ENCODE measurements at places on chromosomes 1 and 21.

- DNase-seq: no peak
Observed at GRCh38 chr1:106600626-106601025, 455.8 kb upstream of the PRMT6 start.

- no peak for DNase-seq
Observed at GRCh38 chr1:93081716-93082115, 2.6 kb downstream of the MTF2 start.

- peak; percentile 9 for DNase-seq
Observed at GRCh38 chr1:25117233-25117823, 115.0 kb downstream of the SYF2 start.

DNA sequence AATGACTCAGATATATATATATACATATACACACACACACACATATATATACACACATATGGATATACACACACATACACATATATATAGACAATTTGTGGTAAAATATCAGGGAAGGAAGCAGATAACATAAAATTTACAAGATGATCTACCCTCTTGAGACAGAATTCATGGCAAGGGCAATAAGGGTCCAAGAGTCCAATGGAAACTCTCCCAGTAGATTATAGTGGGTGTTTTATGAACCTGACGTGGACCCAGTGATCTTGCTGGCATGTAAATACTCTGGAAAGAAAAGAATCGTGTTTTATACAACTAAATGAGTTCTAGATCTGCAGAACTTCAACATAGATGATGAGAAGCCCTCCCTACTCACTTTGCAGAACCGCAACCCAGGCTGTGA lies 49.3 kb downstream of the DENND1B start:
- DNase-seq: no peak

DNA sequence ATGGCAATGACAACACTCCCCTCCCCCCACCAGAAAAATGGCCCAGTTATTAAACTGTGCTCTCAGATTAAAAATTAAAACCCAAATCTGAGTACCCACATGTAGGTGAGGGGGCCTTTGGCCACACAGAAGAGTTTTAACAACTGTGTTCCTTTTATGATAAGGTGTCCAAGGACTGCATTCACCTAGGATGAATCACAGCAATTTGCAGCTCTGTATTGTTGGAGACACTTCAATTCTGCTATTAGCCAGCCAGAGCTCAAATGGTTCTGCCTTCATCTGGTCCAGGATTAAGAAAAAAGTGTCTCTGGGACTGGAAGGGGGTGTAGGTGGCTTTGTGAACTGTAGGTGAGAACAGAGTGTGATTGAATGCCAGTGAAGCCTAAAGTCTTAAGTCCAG lies 43.3 kb upstream of the DIRAS3 start:
- no peak for DNase-seq

GRCh38 chr1:186999506-186999905 lies 170.8 kb downstream of the PLA2G4A start:
- DNase-seq: no peak

DNA sequence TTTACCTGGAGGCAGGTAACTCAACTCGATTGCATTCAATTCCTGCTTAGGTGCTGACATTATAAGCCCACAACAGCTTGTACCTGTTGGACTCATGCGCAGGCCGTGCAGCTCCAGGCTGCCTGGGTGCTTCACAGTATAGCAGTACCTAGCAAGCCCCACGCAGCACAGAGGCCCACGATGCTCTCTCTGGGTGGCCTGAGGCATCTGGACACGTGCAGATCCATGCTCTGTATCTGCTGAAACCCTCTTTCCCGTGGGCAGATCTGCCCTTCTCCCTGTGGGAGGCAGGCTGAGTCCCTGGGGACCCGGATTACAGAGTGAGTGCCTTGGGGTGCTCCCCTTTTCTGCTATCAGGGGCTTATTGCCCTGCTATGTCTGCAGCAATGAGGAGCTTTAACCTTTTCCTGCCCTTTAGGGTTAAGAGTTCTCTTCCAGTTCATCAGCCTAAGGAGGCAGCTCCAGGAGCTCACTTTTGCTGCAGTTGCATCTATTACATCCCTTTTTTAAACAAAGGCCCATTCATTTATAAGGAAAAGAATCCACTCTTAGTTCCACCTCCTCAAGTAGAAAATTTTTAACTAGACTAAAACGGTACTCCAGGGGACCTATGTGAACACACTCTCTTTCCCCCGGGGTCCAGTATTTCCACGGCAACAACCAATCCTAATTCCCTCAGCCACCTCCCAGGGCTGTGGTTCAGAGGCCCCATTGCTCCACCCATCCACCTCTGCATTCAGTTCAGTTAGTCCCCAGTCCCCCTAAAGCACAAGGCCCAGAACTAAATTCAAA lies 19.3 kb downstream of the ITPKB start:
- DNase-seq: no peak

GRCh38 chr1:54397090-54397591 lies 9.1 kb downstream of the SSBP3 start:
- no peak for DNase-seq

DNA sequence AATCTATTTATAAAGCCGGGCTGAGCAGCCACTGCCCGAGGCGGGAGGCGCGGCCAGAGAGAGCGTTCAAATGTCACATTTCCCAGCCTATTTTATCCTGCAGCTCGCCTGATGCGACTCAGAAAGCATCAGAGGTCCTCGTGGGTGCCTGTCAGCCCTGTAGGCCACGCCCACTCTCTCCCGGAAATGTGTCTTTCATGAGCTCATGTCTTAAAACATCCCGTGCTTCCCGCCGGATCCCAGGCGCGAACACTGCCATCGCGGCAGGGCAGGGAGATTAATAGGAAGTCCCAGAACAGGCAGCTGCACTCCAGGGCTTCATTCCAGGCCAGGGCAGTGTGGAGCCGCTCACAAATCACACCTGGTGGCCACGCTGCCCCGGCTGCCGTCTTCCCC lies 117.5 kb downstream of the PRDM16 start:
- DNase-seq: no peak

DNA sequence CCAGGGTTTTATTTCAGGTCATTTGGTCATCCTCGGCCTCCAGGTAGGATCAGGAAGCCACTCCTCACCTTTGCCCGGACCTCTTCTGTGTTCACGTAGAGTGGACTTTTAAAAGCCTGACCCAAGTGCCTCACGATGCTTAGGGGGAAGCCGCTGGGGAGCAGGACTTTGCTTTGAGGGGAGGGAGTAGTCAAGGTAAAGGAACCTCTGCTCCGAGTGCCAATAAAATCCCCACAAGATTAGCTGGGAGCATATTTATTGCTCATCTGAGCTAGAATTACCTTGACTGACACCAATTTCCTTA lies 603 bp upstream of the DHRS3 start:
- DNase-seq: no peak

DNA sequence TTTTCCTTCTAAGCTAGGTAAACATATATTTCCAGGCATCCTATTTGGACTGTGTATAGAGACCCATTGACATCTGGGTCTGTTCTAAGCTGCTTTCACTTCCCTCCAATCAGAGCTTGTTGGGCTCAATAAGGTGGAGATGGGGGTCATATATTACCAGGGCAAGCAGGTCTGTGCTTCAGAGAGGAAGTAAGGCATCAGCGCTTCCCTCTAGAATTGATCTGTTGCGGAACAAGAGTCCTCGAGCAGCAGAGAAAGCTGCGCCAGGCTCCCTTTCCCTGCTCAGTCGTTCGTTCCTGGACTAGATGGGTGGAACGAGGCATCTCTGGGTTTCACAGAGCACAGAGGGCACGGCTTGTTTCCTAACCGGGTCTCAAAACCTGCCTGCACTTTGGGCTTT lies 63.5 kb downstream of the DISC1 start:
- DNase-seq: no peak

DNA sequence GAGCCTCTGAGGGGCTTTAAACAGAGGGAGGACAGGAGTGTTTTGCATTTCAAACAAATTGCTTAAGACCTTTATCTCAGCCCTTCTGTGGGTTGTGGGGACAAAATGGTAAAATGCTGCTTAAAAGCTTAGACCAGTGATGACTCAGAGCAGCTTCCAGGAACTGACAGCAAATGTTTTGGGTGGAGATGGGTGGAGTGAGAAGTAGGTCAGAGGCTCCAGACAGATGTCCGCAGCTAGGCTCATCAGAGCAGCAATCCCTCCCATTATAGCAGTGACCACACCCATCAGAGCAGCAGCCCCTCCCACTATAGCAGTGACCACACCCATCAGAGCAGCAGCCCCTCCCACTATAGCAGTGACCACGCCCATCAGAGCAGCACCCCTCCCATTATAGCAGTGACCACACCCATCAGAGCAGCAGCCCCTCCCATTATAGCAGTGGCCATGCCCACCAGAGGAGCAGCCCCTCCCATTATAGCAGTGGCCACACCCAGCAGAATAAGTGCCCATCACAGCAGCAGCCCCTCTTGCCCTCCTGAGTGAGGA lies 532.2 kb downstream of the MATN1 start:
- no peak for DNase-seq

DNA sequence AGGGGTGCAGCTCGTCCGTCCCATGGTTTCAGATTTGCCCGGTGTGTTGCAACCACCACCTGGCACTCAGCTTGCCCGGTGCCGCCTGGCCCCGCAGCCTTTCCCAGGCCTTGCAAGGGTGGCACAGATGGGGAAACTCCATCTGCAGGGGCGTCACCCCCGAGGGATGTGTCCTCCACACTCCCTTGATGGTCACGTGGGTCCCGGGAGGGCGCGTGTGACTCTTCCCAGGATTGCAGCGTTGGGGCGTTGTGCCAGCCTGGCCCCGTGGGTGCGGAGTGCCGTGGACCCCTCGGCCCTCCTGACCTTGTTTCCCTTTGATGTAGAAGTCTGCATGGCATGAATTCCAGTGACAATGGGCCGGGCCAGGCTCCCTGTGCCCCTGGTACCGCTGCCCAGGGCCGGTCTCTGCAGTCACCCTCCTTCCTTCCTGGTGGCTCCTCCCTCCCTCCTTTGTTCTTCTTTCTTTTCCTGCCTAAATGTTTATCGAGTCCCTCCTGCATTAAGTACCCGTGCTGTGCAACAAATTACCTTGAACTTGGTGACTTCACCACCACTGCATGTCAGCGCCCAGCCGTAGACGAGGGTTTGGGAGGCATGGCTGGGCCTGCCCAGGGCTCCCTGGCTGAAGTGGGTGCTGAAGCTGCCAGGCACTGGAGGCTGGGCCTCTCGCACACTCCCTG lies 22.9 kb downstream of the RRP1 start:
- DNase-seq: no peak

DNA sequence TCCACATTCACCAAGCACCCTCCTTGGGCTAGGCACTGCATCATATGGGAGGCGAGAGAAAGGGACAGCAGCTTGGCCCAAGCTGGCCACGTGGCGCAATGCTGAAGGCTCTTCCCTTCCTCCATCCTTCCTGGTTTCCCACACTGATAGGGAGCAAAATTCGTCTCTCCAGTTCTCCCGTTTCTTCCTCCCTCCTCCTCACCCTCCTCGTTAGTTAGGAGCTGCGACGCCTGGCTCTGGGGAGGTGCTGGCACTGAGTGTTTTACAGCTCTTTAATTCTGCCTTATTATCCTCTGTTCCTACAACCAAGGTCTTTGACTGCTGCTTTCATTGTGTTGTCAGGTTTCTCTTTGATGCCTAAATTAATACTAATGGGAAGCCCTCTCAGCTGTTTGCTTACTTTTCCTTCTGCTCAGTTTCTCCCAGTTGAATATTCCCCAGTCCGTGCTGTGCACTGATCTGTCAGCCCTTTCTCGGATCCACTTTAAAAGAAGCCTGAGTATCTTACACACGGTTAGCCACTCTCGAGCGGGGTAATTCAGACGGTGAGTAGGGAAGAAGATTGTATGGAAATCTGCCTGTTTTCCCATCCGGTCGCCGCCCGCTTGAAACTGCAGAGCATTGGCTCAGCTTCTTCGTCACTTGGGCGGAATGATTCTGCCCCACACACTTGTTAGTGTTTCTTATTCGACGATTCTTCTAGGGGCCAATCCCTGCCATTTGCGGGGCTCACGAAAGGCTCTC lies 56.2 kb upstream of the SMYD2 start:
- DNase-seq: no peak

- no peak for DNase-seq
Observed at GRCh38 chr1:193264313-193265065, 78.1 kb upstream of the B3GALT2 start.

DNA sequence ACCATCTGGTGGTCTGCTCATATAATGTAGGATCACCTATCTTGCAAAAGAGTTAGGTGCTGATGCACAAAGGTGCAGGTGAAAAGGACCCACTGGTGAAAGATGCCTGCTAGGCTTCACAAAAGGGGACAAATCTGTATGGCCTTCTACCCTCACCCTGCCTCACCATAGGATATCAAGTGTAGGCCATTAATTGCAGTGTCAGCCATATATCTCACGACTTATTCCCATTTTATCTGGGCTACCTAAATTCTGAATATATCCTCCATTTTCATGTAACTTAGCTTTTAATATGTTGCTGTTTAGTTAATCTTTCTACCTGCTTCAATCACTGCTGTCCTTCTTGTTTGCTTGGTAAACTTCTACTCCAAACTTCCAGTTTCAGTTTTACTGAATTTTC lies 84.2 kb upstream of the DPH5 start:
- no peak for DNase-seq

DNA sequence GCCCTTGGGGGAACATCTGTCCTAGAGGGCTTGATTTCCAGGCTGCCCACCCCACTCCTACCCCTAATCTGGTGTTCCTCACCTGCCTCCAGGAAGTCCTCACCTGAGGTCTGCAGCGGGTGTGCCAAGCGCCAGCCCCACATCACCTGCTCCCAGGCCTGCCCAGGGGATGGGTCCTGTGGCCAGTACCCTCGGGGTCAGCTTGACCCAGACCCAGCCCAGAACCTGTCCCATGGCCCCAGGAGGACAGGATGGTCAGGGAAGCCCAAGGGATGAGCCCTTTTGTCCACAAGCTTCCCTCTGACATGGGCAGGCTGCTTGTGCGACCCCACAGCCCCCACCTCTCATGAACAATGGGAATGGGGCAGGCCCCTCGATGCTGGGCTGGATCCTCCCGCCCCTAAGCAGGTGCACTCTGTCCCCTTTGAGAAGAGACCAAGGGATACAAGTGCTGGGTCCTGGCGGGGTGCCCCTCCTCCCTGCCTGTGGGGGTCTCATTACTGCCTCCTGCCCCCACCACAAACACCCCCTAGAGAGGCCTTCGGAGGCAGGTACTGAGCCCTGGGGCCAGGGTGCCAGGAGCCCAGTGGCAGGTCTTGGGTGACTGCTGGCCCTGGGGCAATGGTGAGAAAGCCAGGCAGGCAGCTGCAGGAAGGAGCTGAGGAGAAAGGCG lies 3.2 kb downstream of the MIB2 start:
- no peak for DNase-seq

DNA sequence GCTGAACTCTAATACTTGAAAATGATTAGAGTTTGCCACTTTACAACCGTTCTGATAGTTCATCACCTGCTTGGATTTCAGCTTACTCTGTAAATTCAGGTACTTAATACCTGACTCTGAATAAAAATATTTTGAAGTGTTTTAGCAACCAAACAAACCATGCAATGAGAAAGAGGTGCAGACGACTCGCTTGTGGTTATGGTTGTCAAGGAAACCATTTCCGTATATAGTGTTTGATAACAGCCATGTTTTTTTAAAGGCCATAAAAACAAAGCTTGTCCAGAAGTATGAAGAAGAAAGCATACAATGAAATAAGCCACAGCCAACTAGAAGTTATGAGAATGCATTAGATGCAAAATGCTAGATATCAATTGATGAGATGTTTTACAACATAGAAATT lies 167.2 kb upstream of the HMCN1 start:
- DNase-seq: no peak

GRCh38 chr1:201017828-201018163 lies 5.7 kb downstream of the KIF21B start:
- DNase-seq: no peak
